ENCODE measurements at places on chromosomes 1 and 21. TPM values are rescaled to one million over a fixed set of nuclear protein-coding genes. Genes with fewer than 3 reads are reported as not detected.

The PMF1 gene
- total RNA-seq = 79.0 TPM

- DNase-seq = no peak
These were observed 84.3 kb downstream of the PTPN14 start for GRCh38 chr1:214467078-214467585.

DNA sequence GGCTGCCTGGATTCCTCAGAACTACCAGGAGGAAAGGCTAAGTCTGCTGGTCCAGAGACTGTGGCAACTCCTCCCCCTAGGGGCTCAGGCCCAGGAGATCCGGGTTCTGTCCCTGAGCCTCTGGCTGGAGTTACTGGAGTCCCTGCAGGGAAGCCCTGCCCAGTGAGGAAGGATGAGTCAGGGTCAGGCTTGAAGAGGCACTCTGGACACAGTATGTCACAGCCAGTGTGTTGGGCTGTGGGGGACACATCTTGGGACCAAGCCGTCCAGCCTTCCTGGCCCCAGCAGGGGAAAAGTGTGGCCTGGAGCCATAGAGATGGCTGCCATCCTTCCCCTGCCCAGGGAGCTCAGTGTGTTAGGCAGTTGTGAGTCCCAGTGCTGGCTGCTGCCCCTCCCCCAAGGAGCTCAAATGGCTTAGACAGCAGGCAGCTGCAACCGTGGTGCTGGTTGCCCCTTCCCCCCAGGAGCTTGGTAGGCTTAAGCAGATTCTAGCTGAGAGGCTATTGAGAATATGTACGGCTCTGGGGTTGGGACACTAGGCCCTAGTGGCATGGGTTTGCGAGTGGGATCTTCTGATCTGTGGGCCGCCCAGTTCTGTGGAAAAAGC, 28.2 kb upstream of the RABGAP1L start:
- DNase-seq = no peak

DNA sequence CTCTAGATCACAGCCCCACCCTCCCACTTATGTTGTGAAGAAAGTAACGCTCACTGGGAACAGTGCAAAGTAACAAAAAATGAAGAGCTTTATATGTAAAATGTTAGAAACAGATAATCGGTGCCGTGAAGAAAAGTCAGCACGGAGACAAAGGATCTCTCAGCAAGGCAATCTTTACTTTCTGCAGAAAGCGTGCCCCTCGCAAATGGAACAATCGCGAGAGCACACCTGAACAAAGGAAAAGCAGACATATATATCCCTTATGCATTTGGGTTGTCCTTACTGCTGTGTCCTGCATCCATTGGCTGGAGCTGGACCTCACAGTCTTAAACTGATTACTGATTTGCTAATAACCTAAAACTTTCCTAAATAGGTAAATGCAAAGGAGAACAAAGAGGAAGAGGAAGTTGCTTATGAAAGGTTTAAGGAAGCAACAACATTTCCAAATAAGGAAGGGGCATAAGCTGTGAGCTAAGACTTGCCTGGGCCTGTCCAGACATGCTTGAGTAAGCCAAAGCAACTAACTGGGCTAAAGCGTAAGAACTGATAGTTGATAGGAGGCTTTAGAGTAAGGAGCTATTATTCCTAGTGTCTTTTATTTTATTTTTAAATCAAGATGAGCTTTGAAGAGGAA, 89.7 kb downstream of the GTF2B start:
- peak; percentile 7 for DNase-seq

DNA sequence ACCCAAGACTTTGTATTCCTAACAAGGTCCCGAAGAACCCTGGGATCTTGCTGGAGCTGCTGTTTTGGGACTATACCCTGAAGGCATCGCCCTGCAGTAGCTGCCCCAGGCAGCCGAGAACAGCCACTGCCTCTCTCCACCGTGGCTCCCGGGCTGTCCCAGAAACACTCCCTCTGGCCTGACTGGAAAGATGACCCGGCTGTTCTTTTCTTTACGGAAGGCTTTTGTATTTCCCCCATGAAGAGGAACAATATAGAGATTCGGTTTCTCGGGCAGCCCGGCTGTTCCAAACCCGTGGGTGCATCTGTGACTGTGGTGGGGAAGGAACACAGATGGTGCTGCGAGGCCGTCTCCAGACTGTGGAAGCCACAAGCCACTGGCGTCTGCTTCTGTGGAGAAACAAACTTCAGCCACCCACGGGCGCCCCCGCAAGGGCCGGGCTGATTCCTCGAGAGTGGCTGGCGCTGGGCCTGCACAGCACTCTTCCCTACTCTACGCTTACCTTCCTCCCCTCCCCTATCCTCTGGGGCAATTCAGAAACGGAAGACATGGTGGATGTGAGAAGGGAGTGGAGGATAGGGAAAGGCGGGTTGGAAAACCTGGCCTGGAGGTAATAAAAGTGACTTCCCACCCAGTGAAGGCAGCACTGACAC, 33.7 kb upstream of the VASH2 start:
- peak; percentile 52 for DNase-seq

Measured in H4 (cell line).